AG09309 (cell line): ENCODE measurements at places on chromosomes 12 and 14.
A peak's percentile ranks its signal among the peaks of the same experiment; 100 is the strongest.

DNA sequence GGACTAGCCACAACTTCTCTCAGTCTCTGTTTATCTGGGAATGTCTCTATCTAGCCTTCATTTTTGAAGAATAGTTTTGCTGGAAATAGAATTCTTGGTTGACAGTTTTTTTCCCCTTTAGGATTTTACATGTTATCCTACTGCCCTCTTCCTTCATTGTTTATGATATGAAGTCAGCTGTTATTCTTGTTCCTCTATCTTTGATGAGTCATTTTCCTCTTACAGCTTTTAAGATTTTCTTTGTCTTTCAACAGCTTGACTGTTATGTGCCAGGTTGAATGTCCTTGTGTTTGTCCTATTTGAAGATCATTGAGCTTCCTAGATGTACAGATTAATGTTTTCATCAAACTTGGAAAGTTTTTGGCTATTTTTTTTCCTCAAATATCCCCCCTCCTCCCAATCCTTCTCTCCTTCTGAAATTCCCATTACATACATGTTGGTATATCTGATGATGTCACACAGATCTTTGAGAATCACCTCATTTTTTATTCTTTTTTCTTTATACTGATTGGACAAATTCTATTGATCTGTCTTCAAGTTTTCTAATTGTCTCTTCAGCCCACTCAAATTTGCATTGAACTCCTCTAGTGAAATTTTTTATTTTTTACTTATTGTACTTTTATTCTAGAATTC, 4.5 kb upstream of the GOLGA5 start:
- DNase-seq, result no peak

- no peak for DNase-seq
Measured at GRCh38 chr14:31590206-31590605, 29.0 kb downstream of the NUBPL start.

DNA sequence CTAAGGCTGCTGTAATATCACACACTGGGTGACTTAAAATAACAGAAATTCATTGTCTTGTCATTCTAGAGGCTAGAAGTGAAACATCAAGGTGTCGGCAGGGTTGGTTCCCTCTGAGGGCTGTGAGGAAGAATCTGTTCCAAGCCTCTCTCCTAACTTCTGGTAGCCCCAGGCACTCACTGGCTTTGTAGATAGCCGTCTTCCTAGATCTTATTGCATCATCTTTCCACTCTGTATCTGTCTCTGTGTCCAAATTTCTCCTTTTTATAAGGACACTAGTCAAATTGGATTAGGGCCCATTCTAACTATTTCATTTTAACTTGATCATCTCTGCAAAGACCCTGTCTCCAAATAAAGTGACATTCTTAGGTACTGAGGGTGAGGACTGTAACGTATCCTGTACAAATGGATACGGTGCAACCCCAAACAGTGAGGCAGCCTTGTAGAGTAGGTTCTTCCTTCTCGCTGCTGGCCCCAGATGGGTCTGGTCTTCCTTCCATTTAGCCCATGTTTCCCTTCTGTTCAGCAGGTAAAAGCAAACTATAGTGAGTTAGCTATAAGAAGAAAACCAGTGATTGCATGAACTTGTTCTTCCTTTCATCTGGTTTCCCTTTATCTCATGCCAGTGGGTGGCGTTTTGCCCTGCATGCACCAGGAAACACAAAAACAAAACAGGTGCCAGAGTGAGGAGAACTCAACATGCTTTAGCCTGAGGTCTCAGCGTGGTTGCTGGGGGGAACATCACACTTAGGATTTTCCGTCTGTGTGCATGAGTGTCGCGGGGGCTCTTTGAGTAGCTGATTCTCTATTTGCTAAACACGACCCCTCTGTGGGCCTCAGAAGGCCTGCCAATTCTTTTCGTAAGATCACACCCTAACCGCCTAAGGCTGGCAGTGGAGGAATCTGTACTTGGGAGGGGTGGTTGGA, 19.5 kb downstream of the TTC9 start:
- DNase-seq, result no peak

DNA sequence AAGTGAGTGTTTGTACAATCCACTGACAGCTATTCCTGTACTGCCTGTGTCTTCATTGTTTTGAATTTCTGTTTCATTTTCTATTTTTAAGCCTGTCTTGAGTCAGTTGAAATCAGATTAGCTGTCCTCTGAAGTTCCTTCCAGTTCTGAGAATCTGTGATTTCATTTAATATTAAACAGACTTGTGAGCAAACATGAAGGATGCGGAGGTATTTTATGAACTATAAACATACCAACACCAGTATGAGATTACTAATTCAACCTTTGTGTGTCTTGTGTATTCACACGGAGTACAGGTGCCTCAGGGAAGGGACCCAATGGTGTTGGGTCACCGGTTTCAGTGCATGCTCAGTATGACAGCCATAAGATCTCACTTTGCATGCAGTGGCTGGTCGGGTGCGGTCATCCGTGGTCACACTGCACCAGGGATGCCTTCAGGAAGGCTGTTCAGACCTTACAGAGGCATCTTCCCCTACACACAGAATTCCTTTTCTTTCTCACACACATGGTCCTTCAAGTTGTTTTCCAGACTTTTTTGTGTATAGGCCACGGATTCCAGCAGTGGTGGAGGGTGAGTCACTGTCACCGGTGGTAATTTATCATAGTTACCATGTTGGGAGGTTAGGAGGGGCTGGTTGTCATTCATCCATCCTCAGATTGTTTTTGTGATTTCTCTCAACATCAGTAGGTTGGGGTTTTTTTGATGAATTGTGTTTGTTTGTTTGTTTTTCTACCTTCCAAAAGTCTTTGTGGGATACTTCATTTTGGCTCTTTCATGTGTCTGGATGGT, 103.0 kb upstream of the SFSWAP start:
- no peak for DNase-seq

- no peak for DNase-seq
Measured at GRCh38 chr12:55244309-55244708, at the start of gene OR6C74. Gene OR6C74 (plus strand): TSS chr12:55244609. CDS start chr12:55247288, 2,679 bp downstream.

DNA sequence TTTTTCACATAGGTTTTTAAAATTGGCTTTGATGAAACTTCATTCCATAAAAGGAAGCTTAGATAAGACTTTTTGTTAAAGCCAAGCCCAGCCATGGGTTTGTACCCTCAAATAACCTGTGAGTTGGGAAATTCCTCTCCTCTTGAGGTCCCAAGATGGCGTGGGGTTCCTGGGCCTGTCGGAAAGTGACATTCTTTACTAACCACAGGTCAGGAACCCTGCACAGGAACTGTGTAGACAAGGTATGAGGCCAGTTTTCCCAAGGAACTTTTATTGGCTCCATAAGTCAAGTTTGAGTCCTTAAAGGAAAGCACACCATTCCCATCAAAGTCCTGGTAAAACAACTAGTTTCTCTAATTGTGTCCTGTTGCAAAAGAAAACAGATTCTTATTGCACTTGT, 65.0 kb upstream of the AMN start:
- no peak for DNase-seq

DNA sequence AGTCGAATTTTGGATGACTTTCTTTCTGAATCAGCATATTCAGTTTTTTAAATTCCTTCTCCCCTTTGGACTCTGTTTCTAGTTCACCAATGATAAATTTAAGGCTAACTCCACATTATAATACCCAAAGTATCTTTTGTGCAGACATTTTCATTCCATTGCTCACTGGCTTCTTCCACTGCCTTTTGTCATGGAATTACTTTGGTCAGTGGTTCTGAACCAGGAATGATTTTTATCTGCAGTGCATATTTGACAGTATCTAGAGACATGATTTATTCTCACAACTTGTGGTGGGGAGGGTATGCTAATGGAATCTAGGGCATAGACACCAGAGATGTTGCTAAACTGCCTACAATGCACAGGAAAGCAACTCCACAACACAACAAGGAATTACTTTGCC, 234.4 kb upstream of the PRKD1 start:
- DNase-seq, result no peak

DNA sequence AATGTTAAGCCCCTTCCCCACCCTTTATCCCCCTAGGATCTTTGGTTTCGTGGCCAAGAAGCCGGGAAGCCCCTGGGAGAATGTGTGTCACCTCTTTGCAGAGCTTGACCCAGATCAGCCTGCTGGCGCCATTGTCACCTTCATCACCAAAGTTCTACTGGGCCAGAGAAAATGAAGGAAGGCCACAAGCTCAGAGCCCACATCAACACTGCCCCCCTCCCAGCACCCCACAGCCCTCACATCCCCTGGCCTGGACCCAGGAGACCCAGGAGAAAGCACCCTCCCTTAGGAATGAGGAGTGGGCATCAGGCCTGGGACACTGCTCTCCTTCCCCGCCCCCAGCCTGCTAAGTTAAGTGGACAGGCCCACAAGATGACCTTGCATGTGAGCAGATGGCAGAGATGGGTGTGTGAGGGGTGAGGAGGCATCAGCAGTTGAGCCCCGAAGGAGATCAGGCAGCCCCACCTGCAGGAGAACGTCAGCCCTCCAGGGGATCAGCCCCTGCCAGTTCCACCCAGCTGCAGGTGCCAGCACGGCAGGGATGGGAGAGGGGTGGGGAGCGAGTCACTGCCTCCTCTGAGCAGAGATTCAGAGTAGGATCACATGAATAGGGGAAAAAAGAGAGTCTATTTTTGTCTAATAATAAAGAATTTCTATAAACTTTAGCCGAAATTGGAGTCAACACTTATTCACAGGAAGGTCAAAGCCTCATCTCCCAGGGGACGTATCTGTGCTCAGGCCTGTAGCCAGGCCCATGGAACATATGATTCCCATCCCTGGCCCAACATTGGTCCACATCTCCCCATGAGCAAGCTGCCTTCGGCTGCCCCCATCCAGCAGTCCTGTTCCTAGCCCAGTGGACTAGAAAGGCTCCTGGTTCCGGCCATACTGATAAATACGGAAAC, 14.1 kb downstream of the TNS2 start:
- peak; percentile 67 for DNase-seq
